PC-3 (cell line): ENCODE measurements at places on chromosomes 7 and 10. TPM values are rescaled to one million over a fixed set of nuclear protein-coding genes. Genes with fewer than 3 reads are reported as not detected.

GRCh38 chr7:42283553-42283952 lies 46.5 kb upstream of the GLI3 start:
- DNase-seq, result peak; percentile 90

DNA sequence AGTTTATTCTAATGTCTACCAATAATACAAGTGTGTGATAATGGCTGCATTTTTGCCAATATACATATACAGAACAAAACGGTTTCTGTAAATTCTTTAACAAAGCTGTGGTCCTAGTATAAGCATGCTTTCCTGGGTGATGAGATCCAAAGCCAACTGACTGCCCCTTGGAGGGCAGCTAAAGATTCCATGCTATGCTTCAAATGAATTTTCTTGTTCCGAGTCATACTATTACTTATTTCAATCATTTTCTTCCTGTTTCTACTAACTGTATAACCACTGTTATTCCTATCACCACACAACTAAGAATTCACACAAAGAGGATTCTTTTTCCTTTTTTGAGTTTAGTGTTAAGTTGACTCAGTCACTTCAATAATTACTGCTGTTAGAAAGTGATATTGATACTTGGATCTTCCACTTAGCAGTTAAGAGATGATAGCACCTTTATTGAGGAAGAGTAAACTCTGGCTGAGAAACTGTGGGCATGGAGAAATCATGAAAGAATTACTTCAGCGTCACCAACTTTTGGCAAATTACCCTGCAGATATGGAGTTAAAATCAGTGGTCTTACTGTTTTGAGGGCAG lies 197.5 kb downstream of the ARL4A start:
- DNase-seq, result no peak

DNA sequence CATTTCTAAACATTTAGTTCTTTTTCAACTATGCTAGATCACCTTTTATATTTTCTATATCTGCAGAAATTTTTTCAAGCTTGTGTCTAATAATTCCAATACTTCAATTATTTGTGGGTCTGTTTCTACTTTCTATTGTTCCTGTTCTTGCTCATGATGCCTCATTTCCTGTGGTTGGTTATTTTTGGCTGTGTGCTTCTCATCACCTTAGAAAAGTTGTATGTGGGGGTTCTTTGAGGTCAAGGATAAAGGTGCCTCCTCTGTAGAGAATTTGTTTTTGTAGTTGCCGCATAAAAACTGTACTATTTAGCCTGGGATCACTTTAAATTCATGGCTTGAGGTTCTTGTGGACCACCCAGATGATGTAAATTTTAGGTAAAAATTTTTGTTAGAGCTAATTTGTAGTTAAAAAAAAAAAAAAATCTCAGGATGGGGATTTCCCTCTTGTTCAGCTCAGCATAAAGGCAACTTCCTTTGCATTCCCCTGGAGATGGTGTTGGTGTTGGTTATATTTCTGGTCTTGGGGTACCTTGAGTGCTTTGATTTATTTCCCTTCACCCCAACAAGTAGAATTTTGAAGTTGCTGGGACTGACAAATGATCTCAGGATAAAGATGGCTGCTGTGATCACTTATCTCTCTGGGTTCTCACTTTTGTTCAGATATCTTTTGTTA lies 27.0 kb upstream of the JAZF1 start:
- DNase-seq, result peak; percentile 28

The GIMAP8 gene
- not detected in 2 replicates for total RNA-seq

The PIP gene
- total RNA-seq, result not detected in 2 replicates

The SPDYE11 gene
- not detected in 2 replicates for total RNA-seq
